PC-3 (cell line): ENCODE measurements at places on chromosomes 16 and 17. TPM values are rescaled to one million over a fixed set of nuclear protein-coding genes. Genes with fewer than 3 reads are reported as not detected.

DNA sequence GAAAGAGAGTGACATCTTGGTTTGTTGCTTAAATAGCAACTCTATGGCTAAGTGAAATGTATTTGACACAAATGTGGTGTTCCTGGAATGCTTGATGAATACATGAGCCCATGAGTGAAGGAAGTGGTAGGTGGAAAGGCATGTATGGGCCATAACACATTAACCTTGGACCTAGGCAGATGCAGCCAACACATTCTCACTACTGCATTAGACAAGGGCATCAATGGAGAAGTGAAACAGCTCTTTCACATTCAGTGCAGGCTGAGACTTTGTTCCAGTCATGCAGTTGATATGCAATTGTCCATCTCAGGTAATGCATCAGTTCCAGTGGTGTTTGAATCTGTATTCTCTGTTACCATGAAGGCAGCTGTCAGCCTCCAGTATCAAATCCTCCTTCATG lies 133.6 kb downstream of the HS3ST3B1 start:
- DNase-seq = no peak

The KPNB1 gene
- total RNA-seq = 390 and 437 TPM in 2 replicates

- no peak for DNase-seq
Observed at GRCh38 chr17:69547230-69547629, 132.7 kb downstream of the MAP2K6 start.

DNA sequence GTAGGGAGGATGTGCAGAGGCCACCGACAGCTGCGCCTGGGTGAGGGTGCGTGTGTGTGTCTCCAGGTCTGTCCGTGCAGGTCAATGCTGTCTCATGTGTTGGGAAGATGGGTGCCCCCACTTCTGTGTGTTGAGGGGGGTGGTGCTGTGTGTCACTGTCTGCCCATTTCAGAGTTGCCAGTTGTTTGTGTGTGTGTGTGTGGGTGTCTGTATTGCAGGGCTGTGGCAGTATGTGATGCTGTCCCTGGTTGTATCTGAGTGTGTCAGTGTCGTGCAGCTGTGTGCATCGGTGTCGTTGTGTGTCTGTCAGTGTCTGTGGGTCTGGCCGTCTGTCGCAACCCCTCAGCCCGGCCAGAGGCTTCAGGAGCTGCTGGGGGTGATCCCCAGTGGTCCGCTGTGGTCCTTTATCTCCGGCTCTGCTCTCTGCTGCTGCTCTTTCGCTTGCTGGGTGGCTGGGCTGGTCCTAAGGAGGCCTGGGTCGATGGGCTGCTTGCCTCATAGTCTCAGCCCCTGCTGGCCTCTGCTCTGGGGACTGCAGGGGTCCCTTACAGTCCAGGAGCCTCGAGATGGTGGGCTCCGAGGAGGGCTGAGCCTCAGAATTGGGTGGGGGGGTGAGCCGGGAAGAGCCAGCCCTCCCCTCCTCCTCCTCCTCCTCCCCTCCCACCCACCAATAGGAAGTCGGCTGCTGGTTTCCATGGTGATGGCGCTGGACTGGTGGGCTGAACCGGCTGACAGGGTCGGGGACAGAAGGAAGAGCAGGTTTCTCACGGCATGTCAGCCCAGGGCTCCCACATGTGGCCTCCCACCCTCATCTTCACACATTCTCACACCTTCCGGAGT lies at the start of gene TSPOAP1:
TSS of gene TSPOAP1 (minus strand) at position 601 of the 840 bp plus-strand sequence. CDS start 875 bp downstream, outside the sequence.
- no peak for DNase-seq

The GPRC5B gene
- total RNA-seq = 5.5 and 12.4 TPM in 2 replicates

- no peak for DNase-seq
Observed at GRCh38 chr17:50100480-50100883, 5.3 kb downstream of the PDK2 start.

DNA sequence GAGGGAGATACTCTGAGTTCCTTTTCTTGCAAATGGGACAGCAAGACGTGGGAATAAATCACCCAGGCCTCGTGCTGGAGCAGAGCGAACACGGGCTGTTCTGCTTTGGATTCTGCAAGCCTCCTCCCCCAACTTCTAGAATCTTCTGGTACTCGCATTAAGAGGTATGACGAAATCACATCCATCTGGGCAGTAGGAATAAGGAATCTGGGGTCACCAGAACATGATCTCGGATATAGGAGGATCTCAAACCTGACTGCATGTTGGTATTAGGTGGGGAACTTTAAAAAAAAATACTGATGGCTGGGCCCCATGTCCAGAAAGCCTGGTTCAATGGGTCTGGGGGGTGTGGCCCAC lies 49.8 kb upstream of the USP7 start:
- no peak for DNase-seq
